Ovary (tissue), 10 donors: ENCODE measurements at places on chromosomes 1 and 21.

DNA sequence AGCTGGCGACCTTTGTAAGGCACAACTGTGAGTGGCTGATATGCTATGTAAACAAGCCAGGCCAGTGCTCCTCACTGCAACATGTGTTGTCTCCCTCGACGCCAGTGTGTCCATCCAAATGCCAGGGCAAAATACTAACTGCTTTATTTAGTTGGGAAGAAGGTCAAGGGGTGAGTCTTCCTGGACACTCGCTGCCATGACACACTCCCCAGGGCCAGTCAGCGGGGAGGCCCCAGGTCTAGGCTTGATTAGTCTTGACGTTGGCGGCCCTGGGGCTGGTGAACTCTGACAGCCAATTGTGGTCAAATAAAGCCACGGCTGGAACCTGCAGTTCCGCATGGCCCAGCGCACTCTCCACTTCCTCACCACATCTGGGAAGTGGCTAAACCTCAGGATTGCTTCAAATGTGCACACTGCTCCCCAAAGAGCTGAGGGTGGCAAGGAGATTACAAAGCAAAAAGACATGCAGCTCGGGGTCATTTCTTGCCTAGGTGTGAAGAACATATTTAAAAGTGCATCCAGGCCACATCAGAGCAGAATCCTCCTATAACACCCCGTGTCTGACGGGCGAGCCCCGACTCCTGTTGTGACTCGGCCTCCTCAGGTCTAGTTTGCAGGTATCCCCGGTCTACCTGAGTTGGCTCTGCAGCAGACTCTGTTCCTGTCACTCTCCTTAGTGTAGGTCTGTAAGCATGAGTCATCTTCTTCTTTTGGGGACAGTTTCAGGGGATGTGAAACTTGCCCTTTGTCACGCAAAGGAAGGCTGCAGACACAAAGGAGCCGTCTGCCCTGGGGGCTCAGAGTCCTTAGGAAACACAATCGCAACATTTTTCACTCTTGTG lies 183.5 kb downstream of the RUNX1 start:
- no peak for DNase-seq

DNA sequence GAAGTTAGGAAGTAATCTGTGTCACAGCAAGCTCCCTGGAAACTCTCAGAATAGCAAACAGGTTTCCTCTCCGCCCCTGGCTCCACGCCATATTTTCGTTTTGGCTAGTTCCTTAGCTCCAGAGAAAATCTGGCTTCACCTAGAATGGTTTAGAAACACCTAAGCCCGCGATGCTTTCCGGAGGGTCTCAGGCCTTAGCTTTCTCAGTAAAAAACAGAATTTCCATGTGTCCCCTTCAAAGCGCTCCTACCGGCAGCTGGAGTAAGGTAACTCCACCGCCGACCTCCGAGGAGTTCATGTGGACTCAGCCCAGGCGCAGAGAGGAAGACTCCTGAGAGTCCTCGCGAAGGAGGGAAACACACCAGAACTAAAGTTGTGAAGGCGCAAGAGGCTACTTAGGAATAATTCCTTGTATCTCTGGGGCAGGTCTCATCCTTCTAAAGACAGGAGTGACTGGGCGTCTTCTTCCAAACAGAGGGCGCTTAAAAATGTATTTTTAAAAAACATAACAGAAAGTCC lies 406 bp downstream of the KIAA0040 start:
- DNase-seq, result peak; percentile 70

GRCh38 chr1:230114237-230114651 lies 47.2 kb downstream of the GALNT2 start:
- no peak for DNase-seq

GRCh38 chr1:180501865-180502360 lies 464 bp downstream of the ACBD6 start:
- DNase-seq, result no peak

GRCh38 chr1:3623441-3624199 lies 1.2 kb upstream of the TPRG1L start:
- DNase-seq, result no peak

GRCh38 chr1:1943834-1944570 lies 24.9 kb upstream of the TMEM52 start:
- peak; percentile 75 for DNase-seq

GRCh38 chr21:15053500-15053899 lies 11.3 kb downstream of the NRIP1 start:
- no peak for DNase-seq

- no peak for DNase-seq
Measured at GRCh38 chr1:172966844-172967540, 83.7 kb downstream of the TNFSF18 start.

DNA sequence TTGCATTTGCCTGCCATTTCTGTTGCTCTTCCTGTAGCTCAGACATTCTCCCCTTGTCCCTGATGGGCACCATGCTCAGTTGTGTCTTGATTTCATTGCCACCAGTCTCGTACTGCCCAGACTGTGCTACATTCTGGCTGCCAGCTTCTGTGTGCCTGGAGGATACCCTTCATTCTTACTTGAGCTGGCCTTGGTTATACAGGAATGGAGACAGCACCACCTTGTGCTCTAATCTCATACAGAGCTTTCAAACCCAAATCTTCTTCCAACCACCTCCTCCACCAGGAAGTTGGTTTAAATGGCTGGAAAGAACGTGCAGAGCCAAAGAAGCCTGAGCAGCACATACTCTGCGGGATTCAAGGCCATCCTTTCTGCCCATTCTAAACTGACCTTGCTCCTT lies 165.3 kb downstream of the SLC35F3 start:
- DNase-seq, result no peak

- DNase-seq, result no peak
Measured at GRCh38 chr21:20353351-20353750, 644.9 kb upstream of the NCAM2 start.

GRCh38 chr1:174090471-174090870 lies 68.3 kb upstream of the RC3H1 start:
- DNase-seq, result no peak

DNA sequence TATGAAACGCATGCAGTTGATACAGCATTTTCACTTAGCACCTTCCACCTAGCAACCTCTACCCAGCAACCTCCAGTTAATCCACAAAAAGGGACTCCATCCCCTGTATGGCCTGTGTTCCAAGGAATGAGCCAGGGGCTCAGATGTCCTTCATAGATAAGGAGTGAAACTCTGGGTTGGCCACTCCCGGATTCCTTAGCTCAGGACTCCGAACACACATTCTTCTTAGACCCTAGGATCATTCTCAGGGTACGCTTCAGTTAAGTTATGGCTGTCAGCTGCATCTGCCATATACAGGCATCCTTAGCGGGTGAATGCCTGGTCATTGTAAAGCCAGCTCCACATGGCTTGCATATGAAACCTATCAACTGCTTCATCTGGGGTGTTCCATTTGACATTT lies 15.9 kb upstream of the IFI6 start:
- no peak for DNase-seq

GRCh38 chr1:12712076-12712475 lies 3.8 kb upstream of the AADACL3 start:
- DNase-seq, result no peak

DNA sequence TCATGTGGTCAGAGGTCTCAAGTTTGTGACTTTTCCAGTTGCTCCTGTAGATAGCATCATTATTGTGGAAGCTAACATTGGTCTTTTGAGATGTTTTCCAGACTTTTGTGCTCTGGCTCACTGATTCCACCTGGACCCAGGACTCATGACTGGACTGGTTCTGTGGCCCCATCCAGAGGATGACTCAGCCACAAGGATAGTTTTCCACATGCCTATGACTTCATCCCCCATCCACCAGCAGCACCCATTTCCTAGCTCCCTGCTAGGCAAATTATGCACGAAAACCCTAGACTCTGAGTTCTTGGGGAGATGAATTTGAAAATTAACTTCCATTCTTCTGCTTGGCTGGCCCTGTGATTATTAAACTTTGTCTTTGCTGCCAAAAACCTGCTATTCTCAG lies 949.3 kb downstream of the MRPL39 start:
- DNase-seq, result no peak

DNA sequence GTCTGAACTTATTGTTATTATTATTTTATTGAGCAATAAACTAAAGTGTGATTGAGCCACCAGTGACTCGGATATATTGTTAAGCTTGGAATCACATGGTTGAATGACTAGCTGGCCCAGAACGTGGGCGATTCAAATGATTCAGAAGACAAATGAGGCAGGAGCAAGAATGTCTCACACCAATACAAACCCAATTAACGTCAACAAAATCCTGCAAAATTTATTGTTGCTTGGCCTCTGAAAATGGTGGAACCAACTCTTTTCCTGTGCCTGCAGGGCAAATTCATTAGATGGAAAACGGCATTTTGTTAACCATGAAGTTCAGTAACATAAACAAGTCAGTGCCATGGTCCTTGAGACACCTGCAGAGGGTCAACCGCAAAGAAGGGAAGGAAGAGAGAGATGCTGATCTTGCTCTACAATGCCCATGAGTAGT lies 482.0 kb downstream of the SETD4 start:
- no peak for DNase-seq

DNA sequence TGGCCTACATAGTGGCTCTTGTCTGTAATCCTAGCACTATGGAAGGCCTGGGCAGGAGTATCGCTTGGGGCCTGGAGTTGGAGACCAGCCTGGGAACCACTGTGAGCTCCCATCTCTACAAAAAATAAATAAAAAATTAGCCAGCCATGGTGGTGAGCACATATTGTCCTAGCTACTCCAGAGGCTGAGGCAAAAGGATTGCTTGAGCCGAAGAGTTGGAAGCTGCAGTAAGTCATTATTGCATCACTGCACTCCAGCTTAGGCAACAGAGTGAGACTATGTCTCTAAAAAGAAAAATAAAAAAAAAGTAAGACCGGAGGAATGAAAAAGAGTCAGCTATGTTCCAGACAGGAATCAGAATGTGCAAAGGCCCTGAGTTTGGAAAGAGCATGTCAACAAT lies 115.3 kb downstream of the CYYR1 start:
- DNase-seq, result no peak

DNA sequence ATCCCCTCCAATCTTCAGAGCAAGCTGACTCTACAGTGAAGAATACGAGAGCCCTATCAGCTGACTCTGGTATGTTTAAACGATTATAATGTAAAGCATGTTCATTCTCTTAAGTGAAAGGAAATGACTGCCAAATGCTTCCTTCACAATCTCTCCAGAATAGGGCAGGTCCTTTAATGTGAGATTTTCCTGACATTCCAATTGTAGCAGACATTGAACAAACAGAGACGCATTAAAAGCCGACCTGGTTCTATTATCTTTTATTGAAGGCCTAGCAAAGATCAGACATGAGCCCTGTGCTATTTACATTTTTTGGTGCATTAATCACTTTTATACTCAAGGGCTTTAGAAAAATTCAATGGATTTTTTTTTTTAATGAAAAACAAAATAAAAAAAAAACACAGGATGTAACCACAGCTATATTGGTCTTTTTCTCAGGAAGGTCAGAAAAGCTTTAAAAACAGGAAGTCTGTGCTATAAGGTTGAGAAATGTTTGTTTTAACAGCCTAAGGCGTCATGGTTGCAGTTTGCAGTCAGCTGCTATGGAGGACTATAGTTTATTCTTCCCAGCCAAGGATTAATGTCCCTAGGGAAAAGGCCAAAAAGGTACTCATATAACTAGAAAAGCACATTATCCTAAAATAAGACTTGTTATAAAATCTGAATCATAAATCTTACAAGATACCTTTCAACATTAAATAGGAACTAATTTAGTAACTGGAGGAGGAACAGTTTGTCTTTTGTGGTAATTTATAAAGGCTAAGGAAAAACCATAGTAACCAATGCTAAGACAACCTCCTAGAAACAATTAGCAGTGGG lies 104.8 kb downstream of the RERE start:
- DNase-seq, result no peak

DNA sequence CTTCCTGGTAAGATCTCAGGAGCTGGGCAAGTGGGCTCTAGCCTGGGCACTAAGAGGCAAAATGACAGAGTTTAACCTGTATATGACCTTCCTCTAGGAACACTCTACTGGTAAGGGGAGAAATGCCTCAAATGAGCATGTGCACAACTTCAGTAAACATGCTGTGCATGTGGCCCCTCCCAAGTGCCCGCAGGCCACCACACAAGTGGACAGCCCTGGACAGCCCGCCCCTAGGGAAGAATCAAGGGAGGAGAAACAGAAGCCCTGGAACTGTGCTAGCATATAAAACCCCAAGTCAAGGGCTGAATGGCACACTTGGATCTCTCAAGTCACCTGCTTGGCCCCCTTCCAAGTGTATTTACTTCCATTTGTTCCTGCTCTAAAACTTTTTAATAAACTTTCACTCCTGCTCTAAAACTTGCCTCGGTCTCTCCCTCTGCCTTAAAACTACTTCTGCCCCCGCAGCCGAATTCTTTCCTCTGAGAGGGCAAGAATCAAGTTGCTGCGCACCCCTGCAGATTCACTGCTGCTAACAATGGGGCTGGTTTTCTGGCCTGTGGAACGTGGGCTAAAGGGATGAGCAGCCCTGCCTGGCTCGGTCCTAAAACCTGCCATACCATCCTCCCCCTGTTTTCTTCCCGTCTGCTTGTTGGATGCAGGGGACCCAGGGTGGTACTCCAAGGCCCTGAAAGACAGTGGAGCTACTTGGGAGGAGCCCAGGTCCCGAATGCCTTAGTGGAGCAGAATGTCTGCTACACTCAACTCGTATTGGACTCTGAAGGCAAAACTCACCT lies 93.5 kb downstream of the IER5 start:
- DNase-seq, result no peak

DNA sequence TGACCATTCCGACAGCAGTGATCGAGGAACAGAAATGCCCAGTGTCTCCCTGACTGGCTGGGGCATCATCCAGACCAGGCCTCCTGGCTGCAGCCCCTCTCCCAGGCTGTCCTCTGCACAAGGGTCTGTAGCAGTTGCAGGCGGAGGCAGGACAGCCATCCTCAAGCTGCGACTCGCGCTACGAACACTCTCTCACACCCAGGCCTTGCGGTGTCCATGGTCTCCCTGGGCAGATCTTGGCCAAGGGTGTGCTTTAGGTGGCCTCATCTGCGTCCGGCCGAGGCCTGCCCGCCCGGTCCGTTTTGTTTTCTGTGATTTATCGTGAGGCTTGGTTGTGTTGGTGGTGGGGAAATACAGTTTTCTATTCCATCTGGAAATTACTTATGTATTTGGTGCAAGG lies 15.7 kb downstream of the FTCD start:
- no peak for DNase-seq

- no peak for DNase-seq
Measured at GRCh38 chr1:208080396-208081286, 163.5 kb downstream of the PLXNA2 start.

GRCh38 chr1:11788549-11789053 lies 17.2 kb downstream of the MTHFR start:
- peak; percentile 53 for DNase-seq

GRCh38 chr21:18384771-18385170 lies 18.8 kb downstream of the TMPRSS15 start:
- DNase-seq, result no peak
